ENCODE measurements at places on chromosomes 16 and 17.

DNA sequence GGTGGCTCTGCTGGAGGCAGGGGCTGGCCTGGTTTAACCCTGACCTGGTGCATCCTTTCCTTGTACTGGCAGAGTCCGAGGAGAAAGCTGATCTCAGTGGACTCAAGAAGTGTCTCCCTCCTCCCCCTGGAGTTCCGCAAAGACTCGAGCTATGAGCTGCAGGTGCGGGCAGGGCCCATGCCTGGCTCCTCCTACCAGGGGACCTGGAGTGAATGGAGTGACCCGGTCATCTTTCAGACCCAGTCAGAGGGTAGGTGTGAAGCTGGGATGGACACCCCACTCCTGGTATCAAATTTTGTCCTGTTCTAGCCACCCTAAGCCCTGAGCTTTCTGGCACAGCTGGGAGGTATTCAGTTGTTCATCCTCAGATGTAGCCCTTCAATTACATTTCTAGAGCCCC is 42.5 kb downstream of the IL21R start:
- DNase-seq = no peak

DNA sequence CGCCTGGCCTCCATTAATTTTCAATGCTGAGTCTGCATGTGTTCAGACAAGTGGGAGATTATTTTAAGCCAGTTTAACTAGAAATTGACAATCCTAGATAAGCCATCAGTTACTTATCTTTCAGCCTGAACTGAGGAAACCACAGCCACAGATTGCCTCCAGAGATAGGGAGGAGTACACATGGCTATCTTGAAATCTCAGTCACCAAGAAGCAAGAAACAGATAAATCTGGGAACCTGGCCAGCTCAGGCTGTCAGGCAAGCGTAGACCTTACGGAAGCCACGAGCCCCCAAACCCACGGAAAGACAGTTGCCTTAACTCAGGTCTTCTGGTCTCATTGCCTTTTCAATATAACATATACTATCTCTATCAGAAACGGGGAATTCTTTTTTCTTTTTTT is 2.0 kb upstream of the GLG1 start:
- peak; percentile 14 for DNase-seq

DNA sequence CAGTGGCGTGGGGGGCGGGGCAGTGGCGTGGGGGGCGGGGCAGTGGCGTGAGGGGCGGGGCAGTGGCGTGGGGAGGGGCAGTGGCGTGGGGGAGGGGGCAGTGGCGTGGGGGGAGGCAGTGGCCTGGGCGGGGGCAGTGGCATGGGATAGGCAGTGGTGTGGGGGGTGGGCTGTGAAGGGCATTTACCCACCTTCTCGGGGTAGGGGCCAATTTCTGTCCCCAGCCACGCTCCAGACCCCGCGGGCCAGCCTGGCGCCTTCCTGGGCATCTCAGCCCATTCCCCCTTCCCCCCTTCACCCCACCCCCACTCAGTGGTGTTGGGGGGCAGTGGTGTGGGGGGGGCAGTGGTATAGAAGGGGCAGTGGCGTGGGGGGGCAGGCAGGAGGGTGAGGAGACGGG is 92.7 kb downstream of the LITAF start:
- no peak for DNase-seq

DNA sequence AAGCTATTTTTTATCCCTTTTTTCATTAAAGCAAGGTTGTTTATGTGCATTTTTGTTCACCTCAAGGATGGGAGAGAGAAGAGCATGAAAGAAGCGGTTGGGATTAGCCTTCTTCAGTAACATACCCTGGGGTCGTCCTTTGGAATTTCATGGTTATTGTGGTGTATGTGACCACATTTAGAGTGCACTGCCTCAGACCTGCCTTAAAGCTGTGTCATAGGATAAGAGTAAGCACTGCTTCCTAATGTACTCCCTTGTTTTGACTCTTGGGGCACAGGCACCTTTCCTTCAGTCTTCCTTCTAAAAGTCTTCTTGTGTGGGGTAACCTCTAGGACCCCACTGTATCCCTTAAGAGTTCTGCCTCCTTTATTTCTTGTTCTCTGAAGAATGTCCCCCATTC is 28.9 kb downstream of the TNRC6A start:
- no peak for DNase-seq

DNA sequence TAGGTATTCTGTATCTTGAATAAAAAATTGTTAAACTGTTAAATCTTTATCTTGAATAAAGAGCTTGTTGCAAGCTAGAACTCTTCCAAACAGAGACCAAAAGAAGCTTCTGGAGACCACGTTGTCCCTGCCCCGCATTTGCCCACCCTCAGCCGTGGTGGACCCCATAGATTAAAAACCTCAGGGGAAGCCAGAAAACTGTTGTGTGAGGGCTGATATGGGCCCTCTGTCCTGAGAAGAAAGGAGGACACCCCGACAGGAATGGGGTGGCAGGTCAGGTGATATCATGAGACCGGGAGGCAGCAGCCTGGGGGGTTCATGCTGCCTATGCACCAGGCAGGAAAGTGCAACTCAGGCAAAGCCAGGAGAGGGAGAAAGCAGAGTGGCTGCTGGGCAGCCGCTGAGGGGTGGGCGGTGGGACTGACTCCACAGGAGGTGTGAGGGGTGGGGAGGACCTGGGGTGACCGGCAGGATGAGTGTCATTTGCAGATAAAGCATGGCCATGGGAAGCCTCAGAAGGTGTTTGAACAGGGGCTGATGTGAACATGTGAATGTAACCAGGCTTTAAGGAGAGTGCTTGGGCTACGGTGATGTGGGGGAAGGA is 147.8 kb downstream of the IRF8 start:
- no peak for DNase-seq

GRCh38 chr17:2023692-2024571 is 1.2 kb downstream of the RTN4RL1 start:
- peak; percentile 15 for DNase-seq

DNA sequence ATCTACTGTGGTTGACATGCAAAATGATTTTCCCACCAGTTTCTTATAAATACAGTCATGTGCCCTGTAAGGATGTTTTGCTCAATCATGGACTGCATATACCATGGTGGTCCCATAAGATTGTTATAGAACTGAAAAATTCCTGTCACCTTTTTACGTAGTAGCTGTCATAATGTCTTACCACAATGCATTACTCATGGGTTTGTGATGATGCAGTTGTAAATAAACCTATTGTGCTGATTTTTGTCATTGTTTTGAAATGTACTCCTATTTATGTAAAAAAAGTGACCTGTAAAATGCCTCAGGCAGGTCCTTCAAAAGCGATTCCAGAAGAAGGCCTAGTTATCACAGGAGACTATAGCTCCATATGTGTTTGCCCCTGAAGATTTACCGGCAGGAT is 695.4 kb upstream of the KIF2B start:
- no peak for DNase-seq

DNA sequence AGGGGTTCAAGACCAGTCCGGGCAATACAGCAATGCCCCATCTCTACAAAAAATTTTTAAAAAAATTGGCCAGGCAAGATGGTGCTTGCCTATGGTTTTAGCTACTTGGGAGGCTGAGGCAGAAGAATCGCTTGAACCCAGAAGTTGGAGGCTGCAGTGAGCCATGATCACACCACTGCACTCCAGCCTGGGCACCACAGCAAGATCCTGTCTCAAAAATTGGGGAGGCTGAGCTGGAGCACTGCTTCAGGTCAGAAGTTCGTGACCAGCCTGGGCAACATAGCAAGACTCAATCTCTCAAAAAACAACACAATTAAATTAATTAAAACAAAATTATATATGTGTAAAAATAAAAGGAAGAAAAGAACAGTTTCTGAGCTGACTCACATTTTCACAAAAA is 74.8 kb upstream of the CLEC18B start:
- no peak for DNase-seq

All from stimulated activated naive CD4-positive, alpha-beta T cell treated with Interleukin-2 at 50 U/mL for 16 hours (primary cell).